ENCODE measurements at places on chromosomes 3 and 15.

DNA sequence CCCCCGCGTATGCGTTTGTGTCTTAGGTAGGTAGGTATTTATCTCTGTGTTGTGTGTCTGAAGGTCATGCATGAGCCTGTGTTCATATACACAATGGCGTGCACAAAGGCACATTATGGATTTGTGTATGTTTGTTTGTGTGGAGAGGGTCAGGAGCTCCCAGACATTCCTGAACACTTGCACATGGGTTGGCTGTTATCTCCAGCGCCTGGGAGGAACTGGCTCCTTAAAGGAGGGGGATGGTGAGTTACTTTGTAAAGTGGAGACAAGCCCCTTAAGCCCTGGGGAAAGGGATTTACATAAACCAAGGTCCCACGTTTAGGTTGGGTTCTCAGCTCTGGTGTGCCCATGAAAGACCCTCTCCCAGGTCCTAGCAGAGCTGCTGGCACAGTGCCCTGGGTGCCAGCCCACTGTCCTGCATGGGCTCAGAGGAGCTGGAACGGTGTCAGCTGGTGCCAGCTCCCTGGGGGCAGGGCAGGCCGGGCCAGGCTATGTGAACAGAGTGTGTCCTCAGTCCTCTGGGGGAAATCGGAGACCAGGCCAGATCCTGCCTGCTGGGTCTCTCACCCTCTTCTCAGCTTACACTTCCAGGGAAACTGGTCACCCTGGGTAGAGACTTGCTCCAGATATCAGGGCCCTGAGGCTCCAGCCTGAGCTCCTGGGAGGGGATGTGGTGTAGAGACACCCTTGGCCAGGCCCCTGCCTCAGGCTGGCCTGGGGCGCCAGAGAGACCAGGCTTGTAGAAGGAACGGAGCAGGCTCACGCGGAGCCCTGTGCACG, 25.1 kb downstream of the SNX33 start:
- DNase-seq: no peak

- no peak for DNase-seq
Observed at GRCh38 chr3:15151166-15151565, 52.2 kb upstream of the RBSN start.

DNA sequence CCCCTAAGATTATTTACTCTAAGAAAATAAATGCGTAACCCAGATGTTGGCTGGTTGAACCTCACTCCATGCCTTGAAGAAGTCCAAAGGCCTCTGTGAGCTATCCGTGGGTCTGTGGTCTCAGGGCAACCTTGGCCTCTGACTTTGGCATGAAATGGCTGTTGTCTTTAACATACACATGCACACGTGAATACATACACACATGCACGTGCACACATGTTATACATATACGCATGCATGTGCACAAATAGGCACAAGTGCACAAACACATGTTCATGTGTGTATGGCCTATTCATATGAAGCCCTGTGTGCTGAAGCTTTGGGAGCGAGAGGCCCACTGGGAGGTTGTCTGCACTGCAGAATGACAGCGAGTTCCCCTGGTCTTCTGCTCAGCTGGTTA, 50.8 kb downstream of the KLF15 start:
- no peak for DNase-seq

GRCh38 chr3:161744366-161744765, 247.8 kb downstream of the OTOL1 start:
- DNase-seq: no peak

DNA sequence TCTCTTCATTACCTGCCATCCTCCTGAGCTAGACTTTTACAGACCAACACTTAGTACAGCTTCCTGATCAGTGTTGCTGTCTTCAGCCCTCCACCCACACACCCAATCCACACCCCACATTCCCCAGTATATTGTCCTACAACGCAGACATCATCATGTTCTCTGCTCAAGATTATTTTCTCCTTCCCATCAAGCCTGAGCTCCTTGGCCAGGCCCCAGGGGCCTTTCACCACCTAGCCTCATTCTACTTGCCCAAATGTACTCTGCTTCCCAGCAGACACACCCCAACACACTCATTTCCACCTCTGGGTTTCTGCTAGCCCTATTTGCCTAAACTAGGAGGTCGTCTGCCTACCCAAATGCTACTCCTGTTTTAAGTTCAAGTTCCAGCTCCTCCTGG, 37.0 kb downstream of the DAPK2 start:
- DNase-seq: no peak

DNA sequence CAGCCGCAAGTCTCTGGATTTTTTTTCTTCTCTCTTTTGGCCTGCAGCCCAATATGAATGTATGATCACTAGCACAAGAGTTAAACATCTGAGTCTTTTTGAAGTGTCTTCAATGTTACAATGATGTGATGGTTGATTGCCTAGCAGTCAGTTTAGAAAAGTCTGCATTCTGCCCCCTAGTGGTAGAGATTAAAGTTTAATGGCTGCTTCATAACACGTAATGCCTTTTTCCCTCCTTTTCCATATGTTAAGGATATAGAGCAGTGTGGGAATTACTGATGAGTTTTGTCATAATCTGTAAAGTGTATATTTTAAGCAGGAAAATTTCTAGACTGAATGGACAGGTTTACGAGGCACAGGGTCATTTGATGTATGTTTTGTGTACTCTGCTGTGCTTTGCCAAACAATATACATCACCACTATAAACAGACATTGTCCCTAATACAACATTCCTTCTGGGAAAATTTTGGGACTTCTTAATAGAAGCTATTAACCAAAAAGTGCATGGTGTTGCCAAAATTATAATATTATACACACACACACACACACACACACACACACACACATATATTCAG, 1038.5 kb upstream of the NR2F2 start:
- DNase-seq: peak; percentile 33

DNA sequence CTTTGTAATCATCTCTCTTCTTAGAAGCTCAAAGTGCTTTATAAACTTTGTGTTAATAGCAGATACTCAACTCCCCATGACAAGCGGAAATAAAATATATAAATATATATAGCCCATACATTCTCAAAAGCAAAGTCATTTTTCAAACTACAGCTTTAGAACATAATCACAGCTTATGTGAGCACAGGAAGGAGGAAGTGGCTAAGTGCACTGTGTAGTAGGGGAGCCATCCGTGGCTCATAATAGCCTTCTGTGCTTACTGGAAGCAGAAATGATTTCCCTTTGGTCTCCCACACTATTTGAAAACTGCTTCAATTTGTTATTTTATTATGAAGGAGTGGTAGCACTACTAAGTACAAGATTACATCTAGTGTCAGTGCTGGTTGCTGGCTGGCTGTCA, 151.4 kb upstream of the ARL6 start:
- DNase-seq: no peak

DNA sequence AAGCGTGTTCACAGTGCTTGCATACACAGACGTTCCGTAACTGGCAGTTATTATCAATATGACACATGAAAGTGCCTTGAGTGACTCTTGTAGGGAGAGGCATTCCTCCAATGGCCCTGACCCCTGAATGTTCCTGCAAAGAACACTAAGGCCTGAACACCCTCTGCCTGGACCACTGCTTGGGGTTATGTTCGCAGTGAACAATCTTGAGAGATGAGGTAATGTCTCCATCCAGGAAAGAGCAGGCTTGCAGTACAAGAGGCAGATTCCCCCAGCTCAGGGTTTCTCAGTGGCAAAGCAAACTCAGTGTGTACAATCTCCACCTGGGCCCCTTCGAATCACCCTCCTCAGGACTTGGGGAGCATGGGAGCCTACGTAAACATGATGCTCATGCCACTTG, 324.6 kb downstream of the MAGI1 start:
- DNase-seq: no peak

DNA sequence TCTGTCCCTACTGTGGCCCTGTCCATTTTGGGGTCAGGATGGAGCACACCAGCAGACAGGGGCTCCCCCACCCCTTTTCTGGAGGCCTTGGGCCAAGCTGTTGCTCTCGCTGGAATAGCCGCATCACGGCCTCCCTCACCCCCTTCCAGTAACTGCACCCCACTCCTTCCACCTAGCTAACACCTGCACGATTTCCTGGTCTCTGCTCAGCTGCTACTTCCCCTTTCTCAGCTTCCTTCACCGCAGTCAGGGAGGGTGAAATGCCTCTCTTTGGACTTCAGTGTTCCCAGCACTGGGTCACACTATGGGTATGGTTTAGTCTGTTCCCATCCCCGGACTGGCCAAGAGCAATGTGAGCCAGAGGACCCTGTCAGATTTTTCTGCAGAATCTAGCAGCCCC, 400.2 kb downstream of the MCTP2 start:
- no peak for DNase-seq

GRCh38 chr3:113293348-113293747, 82.0 kb downstream of the BOC start:
- no peak for DNase-seq

- peak; percentile 68 for DNase-seq
Observed at GRCh38 chr15:55742927-55743728, at the start of gene PRTG. TSS of gene PRTG (minus strand) at chr15:55743152. CDS start at chr15:55742931, 221 bp downstream.

GRCh38 chr3:76177610-76178009, 392.3 kb upstream of the ZNF717 start:
- no peak for DNase-seq

DNA sequence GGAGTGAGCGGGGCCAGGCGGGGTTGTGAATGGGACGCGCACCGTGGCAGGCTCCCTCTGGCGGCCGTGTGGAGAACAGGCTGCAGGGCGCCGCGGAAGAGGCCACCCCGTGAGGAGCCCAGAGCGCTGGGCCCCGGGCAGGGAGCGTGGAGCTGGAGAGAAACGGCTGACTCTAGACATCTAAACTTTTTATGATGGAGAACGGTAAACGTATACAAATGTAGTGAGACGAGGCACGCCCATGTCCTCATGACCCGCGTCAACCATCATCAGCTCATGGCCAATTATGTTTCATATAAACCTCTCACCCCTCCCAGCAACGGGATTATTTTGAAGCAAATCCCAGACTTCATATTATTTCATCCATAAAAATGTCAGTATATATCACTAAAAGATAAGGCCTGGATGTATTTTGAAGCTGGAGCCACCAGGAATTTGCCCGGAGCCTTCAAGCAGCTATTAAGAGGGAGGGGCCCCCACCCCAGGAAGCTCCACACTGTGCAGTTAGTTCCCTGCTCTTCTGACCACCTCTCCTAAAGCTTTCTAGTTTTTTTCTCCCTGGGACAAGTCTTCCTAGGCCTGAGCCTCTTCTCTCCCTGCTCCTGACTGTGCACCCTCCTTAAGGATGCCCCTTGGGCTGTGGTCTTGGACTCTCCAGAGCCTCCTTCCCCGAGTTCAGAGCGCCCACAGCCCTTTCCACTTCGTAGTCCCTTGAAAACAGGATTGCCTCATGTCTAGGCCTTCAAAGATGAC, 149.5 kb downstream of the SMAD6 start:
- peak; percentile 93 for DNase-seq

DNA sequence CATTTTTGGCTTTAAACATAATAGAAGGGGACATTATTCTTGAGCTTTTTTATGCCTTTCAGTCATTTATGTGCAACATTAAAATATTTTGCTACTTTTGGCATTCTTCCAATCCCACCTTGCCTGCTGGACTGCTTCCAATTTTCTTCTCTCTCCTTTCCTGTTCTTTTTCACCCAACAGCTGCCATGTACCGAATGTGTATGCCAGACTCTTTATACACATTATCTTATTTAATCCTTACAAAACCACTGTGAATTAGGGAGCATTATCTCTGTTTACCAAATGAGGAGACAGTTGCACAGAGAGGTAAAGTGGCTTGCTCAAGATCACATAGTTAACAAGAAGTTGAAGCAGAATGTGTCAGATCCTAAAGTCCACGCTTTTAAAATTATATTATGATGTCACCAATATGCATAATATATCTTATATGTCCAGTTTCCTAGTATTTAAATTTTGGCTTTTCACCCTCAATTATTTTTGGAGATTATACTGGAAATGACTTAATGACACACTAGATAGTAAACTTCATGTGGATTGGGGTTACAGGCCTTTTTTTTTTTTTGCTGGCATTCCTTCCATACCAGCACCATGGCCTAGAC, 231.5 kb downstream of the THRB start:
- no peak for DNase-seq

DNA sequence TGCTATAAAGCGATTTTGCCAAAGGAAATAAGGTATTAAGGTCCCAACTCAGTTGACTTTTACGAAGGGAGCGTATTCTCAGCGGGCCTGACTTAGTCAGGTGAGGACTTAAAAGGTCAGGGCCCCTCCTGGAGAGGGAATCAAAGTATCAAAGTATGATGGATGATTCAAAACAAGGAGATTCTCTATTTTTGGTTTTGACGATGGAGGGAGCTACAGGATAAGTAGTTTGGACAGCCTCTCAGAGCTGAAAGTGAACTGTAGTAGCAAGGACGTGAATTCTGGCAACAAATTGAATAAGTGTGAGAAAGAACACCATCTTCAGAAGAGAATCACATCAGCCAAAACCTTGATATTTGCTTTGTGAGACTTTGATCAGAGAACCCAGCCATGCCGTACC, 1186.5 kb downstream of the SI start:
- no peak for DNase-seq

- DNase-seq: no peak
Observed at GRCh38 chr3:97917813-97918536, 54.3 kb downstream of the RIOX2 start.

DNA sequence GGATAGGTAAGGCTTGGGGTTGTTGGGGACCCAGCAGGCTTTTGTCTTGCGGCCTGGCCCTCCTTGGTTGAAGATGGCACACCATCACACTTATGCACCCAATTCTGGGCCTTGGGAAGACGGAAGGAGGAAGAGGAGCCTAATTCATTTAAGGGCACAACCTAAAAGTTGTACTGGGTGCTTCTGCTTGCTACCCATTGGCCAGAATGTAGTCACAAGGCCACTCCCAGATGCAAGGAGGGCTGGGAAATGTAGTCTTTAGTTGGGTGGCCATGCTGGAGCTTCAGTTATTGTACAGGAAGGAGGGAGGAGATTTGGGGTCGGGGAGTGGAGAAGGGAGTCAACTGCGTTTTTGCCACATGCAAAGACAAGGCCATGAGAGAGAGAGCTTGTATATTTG, 109.2 kb downstream of the TMEM266 start:
- peak; percentile 53 for DNase-seq

DNA sequence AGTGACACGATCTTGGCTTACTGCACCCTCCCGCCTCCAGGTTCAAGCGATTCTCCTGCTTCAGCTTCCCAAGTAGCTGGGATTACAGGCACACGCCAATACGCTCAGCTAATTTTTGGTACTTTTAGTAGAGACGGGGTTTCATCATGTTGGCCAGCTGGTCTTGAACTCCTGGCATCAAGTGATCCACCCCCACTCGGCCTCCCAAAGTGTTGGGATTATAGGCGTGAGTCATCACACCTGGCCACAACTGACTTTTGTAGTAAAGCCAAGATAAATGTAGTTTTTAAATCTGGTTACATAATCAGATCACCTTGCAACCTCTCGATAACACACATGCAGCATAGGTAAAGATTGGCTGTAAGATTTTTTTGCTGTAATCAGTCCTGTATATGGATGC, 657.5 kb upstream of the DPPA4 start:
- DNase-seq: no peak

All from GM13977 (cell line).